ENCODE measurements at places on chromosomes 16 and 17. TPM values are rescaled to one million over a fixed set of nuclear protein-coding genes. Genes with fewer than 3 reads are reported as not detected.

CMTM3 gene
- 68.8 TPM for polyA plus RNA-seq

- no peak for DNase-seq
Observed at GRCh38 chr16:85156440-85156839, 44.2 kb upstream of the CIBAR2 start.

GRCh38 chr17:70613681-70614080 is 444.3 kb downstream of the KCNJ2 start:
- no peak for DNase-seq

- DNase-seq, result no peak
Observed at GRCh38 chr17:28735242-28735722, 6.7 kb downstream of the NEK8 start.

DNA sequence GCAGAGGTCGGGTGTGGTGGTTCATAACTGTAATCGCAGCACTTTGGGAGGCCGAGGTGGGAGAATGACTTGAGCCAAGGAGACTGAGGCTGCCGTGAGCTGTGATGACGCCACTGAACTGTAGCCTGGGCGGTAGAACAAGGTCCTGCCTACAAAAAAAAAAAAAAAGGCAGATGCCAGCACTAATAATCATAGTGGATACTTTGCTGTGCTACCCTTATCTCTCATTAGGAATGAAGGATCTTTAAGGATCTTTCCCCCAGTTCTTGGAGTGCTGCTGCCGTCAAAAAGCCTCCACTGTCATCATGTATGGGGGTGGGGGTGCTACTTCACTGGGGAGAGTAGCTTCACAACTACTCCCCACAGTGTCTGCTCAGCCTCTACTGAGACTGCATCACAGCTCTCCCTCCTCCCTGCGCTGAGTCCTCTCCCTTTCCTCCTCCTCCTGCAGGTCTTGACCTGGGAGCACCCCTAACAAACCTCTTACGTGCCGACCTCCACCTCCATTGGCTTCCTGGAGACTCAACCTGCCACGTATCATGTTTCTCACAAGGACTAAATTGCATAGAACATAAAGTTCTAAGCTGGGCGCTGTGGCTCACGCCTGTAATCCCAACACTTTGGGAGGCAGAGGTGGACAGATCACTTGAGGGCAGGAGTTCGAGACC is 24.4 kb upstream of the ST6GALNAC1 start:
- DNase-seq, result no peak
